ENCODE measurements at places on chromosomes 11 and 22.

GRCh38 chr22:36586271-36586670, 57.3 kb upstream of the EIF3D start:
- DNase-seq = no peak

- DNase-seq = no peak
Measured at GRCh38 chr11:130614591-130614990, 166.1 kb downstream of the ADAMTS15 start.

- DNase-seq = no peak
Measured at GRCh38 chr22:45019861-45020655, 10.3 kb upstream of the PHF21B start.

- no peak for DNase-seq
Measured at GRCh38 chr11:64872790-64873488, 5.5 kb downstream of the EHD1 start.

GRCh38 chr22:24170188-24170587, 11.1 kb upstream of the SUSD2 start:
- no peak for DNase-seq

DNA sequence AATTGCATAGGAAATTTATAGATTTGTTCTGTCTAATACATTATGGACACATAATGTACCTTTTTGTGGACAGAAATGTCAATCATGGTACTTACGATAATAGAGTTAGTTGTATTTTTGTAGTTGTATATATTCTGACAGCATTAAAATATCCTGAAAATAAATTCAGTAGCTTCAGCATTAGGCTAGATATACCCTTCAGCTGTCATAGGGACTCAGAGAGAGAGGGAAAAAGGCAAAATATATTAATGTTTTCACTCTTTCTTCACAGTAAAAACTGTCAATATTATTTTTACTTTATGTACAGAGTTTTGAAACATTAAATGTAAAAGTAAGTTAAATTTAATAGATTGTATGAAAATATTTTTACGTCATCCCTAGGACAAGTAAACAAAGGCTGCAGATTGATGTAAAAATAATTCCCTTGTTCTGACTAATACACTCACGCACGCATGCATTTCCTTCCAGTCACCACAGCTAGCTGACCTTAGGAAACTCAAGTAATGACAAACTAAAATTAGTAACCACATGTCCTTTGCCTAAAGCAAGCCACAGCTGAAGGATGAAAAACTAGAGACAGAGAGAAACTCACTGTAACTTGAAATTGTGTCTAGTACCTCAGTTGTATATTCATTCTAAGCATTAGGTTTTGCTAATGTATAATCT, 104.7 kb upstream of the CARD18 start:
- DNase-seq = no peak
